ENCODE measurements at places on chromosomes 11 and 22.

DNA sequence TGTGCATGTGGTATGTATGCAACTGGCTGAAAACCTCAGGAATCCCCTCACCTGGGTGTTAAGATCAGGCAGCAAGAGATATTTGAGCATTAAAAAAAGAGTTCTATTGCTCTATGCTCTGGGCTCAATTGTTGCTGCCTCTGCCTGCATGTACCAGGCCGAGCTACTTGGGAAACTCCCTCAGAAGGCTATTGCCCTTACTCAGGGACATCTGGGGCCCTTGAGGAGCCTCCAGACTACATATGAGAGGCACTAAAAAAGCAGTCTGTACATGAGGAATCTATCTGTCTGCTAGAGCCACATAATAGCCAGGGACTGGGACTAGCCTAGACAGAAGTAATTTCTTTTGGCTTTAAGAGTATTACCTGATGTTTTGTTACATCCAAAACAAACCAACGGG lies 120.1 kb downstream of the SWAP70 start:
- DNase-seq = no peak

DNA sequence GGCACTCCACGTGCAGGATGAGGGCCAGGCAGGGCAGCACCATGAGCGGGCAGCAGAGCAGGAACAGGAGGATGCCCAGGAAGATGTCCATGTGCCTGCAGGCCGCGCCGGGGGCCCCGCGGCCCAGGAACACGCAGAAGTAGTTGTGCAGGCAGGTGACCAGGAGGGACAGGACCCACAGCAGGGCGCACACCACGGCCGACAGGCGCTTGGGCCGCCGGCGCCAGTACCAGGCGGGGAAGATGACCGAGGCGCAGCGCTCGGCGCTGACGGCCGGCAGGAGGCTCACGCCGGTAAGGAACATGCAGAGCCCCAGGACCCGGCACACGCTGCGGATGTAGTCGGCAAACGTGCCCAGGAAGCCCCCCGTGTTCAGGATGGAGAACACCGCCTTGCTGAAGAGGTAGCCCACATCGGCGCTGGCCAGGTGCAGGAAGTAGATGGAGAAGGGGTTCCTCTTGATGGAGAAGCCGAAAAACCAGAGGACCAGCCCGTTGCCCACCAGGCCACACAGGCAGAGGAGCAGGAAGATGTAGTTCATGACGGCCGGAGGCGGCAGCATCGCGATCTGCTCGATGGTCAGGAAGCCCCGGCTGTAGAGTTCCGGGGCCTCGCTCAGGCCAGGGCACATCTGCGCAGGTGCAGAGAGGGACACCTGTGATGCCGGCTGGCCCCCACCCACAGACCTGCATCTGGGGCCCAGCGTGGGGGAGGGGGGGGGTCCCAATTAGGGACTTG lies 7.2 kb downstream of the MRGPRF start:
- no peak for DNase-seq

DNA sequence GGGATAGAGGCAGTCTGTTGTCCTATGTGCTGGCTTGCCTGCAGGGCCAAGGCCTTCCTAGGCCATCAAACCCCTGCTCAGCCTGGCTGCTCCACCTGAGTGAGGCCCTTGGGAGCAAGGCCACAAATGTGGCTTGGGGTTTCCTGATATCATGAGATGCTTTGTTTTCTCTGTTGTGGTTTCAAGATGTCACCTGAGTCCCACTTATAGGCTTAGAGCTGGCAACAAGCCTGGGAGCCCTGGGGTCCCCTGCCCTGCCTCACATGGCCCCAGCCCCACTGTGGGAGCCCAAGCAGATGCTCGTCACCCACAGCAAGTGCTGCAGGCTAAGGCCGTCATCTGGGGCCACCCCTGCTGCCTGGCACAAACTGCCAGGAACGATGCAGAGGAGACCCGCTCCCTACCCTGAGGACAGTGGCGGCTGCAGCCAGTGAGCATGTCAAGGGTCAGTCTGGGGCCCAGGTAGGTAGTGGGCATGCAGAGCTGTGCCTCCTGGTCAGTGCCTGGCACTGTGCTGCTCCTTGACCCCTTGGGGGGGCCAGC lies 75.4 kb upstream of the KCNQ1OT1 start:
- no peak for DNase-seq

DNA sequence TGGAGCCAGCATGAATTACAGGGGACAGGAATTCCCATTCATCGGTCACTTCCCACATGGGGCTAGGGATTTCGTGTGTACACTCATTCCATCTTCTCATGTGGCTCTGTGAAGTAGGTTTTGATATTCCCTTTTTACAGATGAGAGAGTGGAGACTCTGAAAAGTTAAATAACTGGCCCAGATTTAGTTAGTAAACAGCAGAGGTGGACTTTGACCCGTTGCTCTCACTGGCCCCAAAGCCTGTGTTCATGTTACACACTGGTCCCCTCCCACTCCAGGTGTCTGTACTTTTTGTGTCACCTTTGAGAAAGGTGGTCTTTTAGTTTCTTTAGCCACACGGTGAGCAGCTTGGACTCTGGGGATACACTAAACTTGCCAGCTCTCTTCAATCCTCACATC lies 108.5 kb downstream of the MICAL2 start:
- DNase-seq = no peak

- DNase-seq = no peak
Measured at GRCh38 chr11:63874511-63874910, 35.6 kb downstream of the MARK2 start.

DNA sequence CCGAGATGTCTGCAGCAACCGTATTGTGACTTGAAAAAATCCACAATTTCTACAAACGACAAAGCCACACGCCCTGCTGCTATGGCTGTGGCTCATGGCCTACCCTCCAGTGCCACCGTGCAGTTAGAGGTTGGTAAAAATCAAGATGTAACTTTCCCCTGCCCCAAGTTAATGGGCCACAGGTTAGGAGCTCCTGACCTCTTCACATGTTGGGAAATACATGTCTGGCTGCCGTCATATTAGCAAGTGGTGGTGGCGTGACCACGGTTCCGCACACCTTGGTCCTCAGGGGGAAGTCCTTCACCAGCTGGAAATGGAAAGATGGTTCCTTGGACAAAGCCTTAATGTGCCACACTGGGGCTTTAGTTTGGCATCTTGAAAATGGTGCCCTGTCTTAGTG lies 27.4 kb upstream of the CCND1 start:
- no peak for DNase-seq

DNA sequence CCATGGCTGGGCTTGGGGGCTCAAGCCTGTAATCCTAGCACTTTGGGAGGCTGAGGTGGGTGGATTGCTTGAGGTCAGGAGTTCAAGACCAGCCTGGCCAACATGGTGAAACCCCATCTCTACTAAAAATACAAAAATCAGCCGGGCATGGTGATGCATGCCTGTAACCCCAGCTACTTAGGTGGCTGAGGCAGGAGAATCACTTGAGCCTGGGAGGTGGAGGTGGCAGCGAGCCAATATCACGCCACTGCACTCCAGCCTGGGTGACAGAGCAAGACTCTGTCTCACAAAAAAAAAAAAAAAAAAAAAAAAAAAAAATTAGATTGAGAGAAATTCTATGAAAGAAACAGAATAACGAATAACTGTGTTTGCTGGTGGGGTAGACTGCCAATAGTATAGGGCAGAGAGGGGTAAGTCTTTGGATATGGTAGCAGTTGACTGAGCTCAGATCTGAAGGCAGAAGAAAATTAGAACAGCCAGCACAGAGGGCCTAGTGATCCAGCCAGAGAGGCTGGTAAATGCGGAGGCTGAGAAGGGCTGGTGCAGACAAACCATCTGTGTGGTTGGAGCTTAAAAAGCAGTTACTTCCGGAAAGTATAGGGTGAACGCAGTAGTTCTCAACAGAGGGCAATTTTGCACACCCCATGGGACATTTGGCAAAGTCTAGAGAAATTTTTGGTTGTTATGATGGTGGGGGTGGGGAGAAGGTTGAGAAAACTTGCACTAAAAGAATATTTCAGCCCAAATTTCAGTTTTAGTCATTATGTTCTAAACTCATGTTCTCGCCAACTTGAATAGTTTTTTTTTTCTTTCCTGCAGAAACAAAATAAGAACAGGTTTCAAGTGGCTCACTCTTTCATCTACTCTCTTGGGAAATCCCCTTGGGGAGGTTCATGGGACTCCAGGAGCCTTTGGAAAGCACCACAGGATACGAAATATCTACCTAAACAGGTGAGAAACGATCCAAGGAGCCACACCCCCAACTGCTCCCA lies 1.6 kb upstream of the HORMAD2 start:
- no peak for DNase-seq

Data from NCI-H2081 treated with DMSO at 0.1 percent for 48 hours (cell line).